ENCODE measurements at places on chromosomes 6 and 20.

DNA sequence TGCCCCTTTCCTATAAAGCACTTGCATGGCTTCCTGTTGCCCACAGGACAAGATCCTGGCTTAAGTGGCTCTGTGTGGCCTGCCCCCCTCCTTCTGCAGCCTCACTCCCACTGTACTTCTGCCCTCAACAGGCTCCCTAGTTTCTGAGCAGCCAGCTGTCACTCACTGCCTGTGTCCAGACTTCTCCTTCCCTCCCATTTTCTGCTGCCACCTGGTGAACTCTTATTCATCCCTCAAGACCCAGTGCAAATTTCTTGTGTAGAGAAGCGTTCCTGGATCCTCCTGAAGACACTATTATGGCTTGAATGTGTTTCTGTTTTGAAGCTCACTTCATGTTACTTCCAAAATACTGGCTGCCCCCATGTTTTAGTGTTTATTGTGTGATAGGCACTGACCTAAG is 26.5 kb downstream of the SNPH start:
- no peak for ATAC-seq

- no peak for ATAC-seq
These were observed 38.7 kb downstream of the YTHDF1 start for GRCh38 chr20:63177134-63177784.

- no peak for ATAC-seq
These were observed 50.8 kb downstream of the CNR1 start for GRCh38 chr6:88115307-88115706.

GRCh38 chr20:21302664-21303060 is 469 bp upstream of the XRN2 start:
- ATAC-seq = peak; percentile 37

GRCh38 chr6:166619912-166620311 is 7.1 kb downstream of the RPS6KA2 start:
- no peak for ATAC-seq

- no peak for ATAC-seq
These were observed 45.8 kb upstream of the JARID2 start for GRCh38 chr6:15200087-15200486.

DNA sequence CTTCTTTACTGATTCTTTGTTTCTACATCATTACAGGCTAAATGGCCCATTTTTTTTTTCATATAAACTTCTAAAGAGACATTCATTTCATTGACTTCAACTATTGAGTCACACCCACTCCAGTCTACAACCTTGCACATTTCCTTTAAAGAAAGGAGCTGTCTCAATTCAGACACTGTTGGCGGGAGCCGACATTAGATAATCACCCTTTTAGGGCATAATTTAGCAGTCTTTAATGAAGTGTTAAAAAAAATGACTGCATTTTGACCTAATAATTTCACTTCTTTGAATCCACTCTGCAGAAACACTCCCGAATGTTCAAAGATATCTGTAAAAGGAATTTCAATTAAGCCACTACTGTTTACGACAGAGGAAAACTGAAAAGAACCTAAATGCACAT is 1.5 kb downstream of the EPM2A start:
- no peak for ATAC-seq

DNA sequence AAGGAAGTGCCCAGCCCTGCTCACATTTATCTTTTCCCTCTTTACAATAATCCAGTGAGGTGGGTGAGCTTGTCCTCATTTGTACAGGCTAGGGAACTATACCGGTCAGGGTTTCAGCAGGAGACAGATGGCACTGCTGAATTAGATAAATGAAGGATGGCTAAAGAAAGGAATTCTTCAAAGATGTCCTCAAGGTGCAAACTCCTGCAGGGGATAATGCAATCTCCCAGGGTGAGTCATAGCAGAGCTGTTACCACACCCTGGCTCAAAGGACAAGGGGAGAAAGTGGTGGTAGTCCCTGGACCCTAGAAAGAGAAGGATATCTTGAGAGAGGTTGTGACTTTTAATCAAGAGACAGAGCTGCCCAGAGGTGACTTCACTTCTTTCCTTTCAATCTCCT is 66.7 kb downstream of the RFPL4B start:
- ATAC-seq = no peak

DNA sequence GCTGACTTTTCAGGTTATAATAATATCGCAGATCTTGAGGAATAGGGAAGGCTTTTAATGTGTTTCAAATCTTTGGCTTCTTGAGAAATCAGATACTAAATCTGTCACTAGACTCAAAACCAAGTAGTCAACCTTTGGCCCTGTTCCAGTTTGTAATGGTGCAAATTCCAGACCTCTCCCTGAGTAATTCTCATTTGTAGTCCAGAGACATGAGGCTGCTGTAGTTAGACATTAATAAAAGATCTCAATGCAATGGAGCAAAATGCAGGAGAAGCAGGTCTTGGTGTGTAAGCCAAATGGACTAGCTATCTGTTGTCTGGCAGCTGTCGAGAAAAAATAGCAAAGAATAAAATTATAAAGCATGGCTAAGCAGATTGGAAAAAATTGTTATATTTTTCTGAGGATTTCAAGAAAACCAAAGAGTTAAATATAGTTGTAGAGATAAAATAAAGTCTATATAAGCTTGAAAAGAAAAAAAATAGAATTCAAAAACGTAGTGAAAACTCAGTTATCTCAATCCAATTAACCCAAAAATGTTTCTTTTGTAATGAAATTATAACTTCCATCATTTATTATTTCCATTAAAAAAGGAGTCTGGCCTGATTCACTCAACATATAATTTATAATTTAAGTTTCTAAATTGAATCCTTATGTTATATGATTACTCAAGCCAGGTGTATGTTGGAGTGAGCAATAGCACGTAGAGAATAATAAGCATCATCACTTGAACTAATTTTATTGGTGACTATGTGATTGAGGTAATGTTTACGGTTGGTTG is 161.5 kb upstream of the ADGRB3 start:
- no peak for ATAC-seq

GRCh38 chr6:96520171-96521115 is 1.2 kb upstream of the UFL1 start:
- ATAC-seq = no peak

GRCh38 chr6:37531437-37532036 is 31.8 kb upstream of the CCDC167 start:
- no peak for ATAC-seq

DNA sequence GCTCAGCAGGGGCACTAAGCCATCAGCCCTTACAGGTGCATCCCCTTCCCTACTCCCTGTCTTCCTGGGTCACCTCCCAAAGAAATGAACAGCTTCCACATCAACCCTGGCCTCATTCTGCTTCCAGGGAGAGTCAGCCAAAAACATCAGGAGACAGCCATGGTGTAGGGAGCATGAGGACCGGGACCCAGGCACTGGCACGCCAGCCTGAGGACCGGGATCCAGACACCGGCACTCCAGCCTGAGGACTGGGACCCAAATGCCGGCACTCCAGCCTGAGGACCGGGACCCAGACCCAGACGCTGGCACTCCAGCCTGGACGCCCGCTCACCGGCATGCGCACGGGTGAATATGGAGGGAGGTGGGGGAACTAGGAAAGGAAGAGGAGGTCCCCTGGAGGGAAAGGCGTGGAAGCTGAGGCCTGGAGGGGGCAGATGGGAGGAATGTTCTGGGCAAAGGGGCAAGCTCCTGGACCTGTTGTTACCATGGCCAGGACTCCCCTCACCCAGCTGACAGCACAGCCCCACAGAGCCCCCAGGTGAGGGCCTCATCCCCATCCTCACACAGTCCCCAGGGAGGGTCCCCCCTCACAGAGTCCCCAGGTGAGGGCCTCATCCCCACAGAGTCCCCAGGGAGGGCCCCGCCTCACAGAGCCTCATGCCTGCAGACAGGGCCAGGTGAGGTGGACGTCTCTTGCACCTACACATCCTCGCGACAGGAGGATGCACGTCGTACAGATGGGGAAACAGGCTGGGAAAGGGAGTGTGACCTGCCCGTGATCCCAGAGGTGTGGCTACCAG is 26.0 kb upstream of the MRGBP start:
- ATAC-seq = no peak

DNA sequence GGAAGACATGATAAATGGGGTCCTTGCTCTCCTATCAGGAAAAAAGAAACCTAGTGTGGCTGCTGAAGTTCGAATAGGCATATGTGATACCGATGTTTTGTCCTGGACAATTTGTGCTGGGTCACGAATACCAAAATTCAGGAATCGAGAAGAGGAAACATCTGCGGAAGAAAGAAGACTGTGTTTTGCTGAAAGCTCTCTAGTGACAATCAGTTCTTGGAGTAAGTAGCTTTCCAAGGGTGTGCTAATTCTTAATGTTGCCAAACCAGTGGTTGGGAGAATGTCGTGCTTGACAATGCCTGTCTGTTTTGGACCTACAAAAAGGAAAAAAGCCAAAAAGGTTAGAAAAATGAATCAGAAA is 956.1 kb downstream of the PHF3 start:
- ATAC-seq = no peak

GRCh38 chr6:127956260-127956888 is 55.5 kb upstream of the THEMIS start:
- peak; percentile 57 for ATAC-seq

DNA sequence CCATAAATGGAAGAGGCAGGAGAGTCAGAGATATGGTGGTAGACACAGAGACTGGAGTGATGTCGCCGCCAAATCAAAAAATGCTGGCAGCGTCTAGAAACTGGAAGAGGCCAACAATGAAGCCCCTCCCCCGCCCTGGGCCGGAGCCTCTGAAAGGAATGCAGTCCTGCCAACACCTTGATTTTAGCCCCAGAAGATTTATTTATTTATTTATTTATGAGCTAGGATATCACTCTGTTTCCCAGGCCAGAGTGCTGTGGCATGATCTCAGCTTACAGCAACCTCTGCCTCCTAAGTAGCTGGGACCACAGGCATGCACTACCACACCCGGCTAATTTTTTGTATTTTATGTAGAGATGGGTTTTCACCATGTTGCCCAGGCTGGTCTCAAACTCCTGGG is 82.6 kb upstream of the CCDC167 start:
- ATAC-seq = no peak

DNA sequence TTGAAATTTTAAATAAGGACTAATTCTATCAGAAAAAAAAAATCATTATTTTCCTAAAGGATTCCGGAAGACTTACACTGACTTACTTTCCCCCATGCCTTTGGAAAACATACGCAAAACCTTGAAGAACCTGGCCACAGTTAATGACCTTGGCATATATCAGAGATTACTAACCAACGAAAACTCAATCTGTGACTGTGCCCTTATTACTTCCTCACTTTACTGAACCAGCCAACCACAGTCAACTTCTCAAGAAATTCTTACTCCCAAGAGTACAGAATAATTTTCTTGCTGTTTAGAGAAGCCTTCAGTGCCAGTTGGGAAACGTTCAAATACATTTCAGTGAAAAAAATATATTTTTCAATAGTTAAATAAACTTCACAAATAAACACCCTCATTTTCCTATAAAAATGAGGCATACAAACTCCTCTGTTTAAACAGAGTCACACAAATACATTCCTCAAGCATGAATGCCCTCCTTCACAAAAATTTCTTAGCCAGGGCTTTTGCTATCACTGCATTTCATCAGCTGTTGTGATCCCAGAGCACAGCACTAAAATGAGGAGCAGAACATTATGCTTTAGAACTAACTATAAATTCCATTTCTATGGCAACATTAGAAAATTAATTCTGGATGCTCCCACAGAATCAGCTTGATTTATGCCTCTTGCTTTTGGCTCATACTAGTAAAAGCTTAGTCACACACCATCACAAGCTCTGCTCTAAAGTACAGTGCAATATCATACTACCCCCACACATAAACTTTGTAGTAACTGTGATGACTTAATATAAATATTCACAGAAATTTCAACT is 117.6 kb downstream of the DST start:
- ATAC-seq = no peak
